Left ventricle myocardium superior (tissue), 1 donor: ENCODE measurements at places on chromosomes 13 and 19. TPM values are rescaled to one million over a fixed set of nuclear protein-coding genes. Genes with fewer than 3 reads are reported as not detected.

GRCh38 chr19:33227870-33228599 is 2.4 kb upstream of the SLC7A10 start:
- DNase-seq: no peak

GRCh38 chr19:31135841-31136240 is 213.4 kb downstream of the TSHZ3 start:
- DNase-seq: no peak

The LILRA1 gene
- 0.50 TPM for total RNA-seq

DNA sequence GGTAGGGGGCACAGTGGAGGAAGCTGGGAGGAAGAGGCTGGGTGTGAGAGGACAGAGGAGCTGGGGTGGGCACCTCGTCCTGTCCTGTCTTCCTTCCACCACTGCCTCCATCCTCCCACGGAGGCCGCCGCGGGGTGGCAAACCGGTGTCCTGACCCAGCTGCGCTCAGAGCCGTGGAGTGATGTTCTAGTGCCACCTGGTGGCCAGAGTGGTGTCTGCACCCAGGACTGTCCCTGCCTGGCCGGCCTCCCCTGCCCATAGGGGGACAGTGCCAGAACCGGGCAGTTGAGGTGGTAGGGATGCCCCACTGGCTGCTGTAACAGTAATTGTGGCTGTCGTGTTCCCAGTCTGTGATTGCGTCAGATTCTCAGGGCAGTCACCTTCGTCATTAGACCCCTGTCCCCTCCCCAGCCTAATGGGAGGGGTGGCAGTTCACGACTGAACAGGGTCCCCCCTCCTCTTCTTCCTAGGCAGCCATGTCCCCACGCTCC is 11.1 kb upstream of the ARRDC2 start:
- DNase-seq: peak; percentile 90

DNA sequence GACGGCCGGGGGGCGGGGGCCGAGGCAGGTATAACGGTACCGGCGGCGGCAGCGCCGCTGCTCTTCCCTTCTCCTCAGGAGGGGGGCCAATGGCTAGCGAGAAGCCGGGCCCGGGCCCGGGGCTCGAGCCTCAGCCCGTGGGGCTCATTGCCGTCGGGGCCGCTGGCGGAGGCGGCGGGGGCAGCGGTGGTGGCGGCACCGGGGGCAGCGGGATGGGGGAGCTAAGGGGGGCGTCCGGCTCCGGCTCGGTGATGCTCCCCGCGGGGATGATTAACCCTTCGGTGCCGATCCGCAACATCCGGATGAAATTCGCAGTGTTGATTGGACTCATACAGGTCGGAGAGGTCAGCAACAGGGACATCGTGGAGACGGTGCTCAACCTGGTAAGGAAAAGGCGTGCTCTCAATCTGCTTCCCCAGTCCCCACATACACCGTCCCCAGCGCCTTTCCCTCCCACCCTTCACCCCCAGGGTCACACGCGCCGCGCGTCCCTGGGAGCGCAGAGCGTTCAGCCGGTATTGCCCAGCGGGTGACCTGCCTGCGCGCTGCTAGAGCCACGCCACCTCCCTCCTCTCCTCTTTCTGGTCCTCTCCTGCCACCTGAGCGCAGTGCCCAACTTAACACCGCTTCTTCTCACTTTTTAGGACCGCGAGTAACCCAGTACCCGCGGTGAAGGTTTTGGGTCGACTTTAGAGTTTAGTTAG is 814 bp downstream of the NBEA start:
- DNase-seq: peak; percentile 50

DNA sequence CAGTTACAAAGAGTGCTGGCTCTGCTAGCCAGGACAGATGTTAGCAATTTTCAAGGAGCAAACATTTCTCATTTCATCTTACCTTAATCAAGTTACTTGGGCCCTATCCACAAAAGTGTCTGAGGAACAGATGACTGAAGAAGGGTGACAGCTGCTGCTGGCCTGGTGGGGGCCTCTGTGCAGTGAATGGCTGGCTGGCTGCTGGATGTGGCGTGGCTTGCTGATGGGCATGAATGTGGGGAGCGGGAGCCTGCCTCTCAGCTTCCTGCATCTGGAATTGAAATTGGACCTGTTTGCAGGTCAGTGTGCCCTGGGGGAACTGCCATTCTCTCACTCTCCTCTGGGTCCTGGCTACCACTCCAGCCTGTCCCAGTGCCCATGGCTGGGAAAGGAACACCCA is 94.7 kb downstream of the RGCC start:
- DNase-seq: no peak

The MTRF1 gene
- total RNA-seq: 14.3 TPM

GRCh38 chr19:15381864-15382263 is 2.3 kb upstream of the AKAP8 start:
- DNase-seq: peak; percentile 12

The SLC35E1 gene
- total RNA-seq: 22.9 TPM

The CYSLTR2 gene
- 5.0 TPM for total RNA-seq

The CLEC11A gene
- total RNA-seq: 2.9 TPM

- no peak for DNase-seq
Measured at GRCh38 chr13:80939581-80939980, 598.7 kb upstream of the SPRY2 start.

The CYP2S1 gene
- total RNA-seq: 0.87 TPM

The EXOC3L2 gene
- total RNA-seq: 0.94 TPM

- no peak for DNase-seq
Measured at GRCh38 chr13:39244561-39245230, 206.4 kb downstream of the NHLRC3 start.

The GJA3 gene
- 17.9 TPM for total RNA-seq

The FARSA gene
- total RNA-seq: 38.5 TPM

DNA sequence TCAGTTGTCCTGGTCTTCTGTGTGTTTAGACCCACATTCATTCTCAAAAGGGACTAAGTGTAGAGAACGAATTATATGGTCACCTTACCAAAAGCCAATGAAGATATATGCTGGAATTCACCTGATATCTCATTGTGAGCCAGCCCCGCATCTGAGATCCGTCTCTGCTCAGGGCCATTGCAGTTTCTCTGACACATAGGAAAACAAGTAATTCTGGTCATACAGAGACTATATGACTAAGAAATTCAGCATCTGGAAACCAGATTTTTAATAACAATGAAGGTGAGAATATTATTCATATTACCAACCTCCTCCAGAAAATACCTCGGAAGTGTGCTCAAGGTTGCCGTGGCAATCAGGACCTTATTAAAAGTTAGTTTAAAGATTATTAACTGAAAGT is 278.6 kb upstream of the EDNRB start:
- no peak for DNase-seq

GRCh38 chr19:13234518-13234917 is 84.3 kb downstream of the IER2 start:
- no peak for DNase-seq

The FGF9 gene
- 12.1 TPM for total RNA-seq

DNA sequence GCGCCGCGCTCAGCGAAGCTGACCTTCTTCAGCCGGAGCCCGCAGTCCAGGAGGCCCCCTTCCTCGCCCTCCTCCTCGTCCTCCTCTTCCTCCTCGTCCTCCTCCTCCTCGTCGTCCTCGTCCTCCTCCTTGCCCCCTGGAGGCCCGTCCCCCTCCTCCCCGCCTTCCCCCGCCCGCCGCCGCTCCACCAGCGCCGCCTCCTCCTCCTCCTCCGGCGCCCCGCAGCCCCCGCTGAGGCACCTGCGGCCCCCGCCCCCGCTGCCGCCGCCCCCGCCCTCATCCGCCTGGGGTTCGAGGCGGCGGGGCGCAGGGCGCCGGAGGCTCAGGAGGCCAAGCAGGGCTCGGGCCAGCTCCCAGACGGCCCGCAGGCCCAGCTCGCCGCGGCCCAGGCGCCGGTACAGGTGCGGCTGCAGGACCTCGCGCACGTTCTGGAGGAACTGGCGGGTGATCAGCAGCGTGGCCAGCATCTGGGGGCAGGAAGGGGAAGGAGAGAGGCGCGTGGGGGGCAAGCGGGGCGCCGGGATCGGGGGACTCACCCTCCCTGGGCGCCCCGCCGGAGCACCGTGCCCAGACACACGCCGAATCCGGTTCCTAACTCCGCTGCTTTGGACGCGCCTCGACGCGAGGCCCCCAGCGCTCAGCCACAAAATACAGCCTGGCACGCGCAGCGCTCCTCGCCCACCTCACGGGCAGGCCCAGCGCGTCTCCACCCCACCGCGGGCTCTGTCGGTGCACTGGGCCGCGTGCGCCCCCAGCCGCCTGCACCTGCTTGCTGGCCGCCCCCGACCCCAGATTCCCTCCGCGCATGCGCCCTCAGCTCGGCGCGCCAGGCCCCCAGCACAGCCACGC is 5.9 kb downstream of the ANO8 start:
- no peak for DNase-seq

- no peak for DNase-seq
Measured at GRCh38 chr13:112569821-112570220, 18.1 kb downstream of the TUBGCP3 start.

DNA sequence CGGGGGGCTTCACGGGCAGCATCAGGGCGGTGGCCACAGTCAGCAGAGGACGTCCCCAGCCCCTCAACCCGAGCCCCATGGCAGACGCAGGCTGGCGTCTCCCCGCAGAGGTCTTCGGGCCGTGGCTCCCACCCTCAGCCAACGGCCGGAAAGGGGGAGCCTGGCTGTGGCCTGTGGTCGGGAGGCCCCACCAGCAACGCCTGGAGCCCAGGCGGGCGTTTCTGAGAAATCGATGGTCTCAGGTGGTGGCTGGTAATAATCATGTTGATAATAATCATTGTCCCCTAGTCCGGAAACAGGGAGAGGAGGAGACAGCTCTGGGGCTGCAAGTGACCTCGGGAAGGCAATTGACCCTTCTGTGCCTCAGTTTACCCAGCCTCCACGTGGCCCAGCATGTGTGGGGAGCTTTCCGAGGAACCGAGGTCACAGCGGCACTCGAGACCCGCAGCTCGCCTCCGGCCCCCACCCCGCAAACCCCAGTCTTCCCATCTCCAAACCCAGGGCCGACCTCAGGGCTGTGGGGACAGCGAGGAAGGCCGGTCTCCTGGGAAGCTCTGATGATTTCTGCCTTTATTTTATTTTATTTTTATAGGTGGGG is at the start of gene PRSS57:
PRSS57 (minus strand) TSS at position 101 of the 598 bp plus-strand sequence; CDS start at position 79, 22 bp downstream.
- DNase-seq: no peak

The SLC25A41 gene
- total RNA-seq: 0.25 TPM

- DNase-seq: no peak
Measured at GRCh38 chr13:33634546-33634982, 183.4 kb upstream of the RFC3 start.

DNA sequence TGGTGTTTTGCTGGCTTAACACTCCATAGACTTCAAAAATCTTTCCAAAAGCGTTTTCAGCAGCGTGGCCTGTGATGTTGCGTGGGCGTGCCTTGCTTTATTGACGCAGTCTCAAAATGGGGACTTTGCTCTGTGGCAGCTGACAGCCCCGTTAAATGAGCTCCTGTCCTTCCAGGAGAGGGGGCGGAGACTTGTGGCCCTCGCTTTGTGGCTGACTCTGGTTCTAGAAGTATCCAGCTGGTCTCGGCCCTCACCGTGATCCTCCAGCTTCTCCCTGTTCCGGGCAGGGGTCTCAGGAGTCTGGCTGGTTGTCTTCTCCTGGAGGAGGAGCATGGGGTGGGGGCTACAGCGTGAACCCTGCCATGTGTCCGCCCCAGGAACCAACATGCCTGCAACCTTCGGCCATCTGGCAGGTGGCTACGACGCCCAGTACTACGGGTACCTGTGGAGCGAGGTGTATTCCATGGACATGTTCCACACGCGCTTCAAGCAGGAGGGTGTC is 8.4 kb upstream of the ZNF554 start:
- no peak for DNase-seq

The BEST2 gene
- total RNA-seq: not detected

GRCh38 chr19:16330368-16330801 is 5.8 kb downstream of the KLF2 start:
- peak; percentile 68 for DNase-seq

The GPATCH1 gene
- total RNA-seq: 5.4 TPM

DNA sequence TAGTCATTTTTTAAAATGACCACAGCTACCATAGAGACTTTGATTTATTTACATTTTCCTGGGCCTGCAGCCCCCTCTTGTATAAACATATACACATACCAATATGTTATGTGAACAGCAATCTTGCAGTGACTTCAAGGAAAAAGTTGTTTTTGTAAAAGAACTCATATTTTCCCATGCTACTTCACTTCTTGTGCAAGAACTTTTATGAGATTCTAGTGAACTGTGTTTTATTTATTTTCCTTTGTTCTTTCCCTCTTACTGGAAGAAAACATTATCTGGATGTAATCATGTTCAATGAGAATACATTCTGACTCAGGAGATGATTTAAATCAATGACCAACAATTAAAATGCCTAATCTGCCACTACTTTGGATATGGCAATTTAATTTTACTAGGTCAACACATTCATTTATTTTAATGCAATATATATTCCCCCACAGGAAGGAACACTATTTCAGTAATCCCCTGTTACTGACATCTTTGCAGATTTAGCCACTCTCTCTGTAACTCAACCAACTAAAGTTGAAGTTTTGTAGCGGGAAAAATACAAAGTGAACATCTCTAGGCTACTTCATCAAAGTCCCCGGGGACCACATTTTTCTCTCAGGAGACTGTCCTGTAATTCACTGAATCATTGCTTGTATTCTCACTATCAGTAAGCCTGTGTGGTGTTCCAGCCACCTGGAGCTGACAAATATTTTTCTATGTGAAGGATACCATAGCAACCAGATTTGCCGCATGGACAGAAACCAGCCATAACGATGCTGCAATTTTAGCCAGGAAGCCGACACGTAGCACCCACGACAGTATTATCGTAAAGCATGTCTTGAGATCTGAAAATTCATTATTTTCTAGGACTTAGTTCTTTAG is 90.5 kb downstream of the STARD13 start:
- DNase-seq: no peak

DNA sequence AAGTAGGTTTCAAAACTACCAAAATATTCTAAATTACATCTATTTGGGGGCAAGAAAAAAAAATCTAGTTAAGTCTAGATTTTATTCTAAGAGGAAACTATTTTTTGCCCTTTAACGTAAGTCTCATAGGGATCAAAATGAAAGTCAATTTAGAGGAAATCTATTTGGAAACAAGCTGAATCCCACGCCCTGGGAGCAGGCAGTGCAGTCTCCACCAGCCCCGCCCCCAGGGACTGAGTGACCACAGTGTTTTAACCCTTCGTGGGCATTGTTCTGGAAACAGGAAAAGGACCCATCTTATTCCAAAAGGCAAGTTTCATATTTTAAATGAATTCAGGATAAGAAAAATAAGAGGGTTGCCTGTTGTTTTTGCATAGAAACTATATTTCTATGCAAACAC is 209.7 kb downstream of the SPRY2 start:
- peak; percentile 87 for DNase-seq

The ACER1 gene
- total RNA-seq: not detected

DNA sequence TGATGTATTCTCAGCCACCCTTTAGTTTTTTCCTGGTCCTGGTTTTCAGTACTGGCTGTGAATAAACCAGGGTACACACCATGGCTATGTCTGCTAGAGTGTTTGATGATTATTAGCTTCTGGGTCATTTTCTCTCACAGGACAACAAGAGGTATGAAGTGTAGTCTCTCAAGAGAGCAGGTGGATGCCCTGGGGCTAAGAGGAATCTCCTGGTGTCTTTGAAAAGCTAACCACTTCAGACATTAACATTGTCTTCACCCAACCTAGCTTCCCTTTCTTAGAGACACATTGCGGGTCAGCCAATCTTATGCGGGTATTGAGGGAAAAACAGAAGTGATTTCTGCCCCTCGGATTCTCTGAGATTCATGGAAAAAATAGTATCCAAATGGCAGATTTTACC is 1.6 kb downstream of the ZNF730 start:
- no peak for DNase-seq
